Adrenal gland (tissue), 19 donors: ENCODE measurements at places on chromosomes 4 and X.

DNA sequence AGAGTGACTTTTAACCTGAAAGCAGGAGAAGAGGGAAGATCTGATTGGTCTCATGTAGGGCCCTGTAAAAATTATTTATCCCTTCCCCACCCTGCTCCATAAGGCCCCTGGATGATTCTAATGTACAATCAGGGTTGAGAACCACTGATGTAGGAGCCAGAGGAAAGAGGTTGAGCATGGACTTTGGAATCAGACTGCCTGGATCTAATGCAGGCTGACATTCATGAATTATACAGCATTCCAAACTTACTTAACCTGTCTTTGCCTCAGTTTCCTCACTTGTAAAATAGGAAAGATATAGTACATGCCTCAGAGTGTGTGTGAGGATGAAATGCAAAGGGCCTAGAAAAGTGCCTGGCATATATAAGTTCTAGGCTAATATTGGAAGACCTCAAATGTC is 47.0 kb downstream of the STX18 start:
- DNase-seq = no peak

DNA sequence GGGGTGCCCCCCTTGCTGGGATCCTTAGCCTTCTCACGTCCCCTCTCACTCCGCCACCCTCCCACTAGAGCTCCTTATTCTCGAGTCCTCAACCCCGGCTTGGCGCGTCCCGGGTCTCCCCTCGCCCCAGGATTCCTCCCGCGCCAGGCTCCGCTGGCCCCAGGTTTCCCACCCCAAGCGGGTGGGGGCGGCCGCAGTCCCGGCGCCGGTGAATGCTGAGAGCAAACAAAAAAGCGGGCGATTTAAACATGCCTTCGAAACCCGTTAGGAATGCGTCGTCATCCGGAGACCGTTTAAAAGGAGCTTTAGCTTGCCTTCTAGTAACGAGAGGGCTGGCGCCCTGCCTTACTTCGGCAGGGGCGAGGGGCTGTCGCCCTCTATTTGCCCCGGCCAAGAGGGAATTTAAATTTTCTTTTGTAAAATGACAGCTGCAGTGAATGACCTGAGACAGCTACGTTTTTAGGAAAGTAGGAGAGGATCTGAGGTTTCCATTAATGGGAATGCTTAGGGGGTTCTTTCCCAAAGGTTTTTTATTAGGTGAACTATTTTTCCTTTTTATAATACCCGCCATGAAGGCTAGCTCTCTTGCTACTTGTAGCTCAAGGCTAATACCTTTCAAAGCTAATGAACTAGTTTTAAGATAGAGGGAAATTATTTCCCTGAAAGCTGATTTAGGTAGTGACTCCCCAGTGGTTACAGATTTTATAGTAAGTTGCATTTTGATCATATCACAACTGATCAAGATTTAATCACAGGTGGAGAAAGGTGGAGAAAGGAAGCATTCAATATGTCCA is 3.1 kb downstream of the JADE1 start:
- peak; percentile 55 for DNase-seq

DNA sequence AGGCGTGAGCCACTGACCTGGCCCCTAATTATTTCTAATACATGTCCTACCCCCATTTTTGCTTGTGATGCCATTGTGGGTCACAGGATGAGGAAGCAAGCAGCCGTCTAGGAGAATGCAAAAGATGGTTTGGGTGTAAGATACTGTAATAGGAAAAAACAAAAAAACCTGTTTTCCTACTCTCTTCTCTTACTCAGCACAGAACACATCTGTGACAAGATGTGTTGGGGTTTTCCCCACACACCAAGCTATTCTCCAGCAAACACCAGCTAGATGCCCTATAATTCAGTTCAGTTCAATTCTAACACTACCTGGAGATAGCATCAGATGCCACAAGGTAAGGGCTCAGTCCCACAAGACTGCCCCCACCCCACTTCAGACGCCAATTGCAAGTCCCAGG is 15.3 kb upstream of the HPRT1 start:
- no peak for DNase-seq

- no peak for DNase-seq
Observed at GRCh38 chrX:41024755-41025154, 60.5 kb upstream of the USP9X start.

DNA sequence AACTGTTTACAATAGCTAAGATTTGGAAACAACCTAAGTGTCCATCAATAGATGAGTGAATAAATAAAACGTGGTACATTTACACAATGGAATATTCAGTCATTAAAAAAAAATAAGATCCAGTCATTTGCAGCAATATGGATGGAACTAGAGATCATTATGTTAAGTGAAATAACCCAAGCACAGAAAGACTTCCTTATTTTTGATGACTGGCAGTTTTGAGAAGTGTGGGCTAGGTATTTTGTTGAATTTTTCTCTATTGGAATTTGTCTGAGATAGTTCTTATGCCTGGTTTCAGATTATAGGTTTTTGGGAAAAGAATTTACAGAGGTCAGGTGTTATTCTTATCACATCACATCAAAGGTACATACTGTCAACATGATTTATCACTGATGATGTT is 293.8 kb upstream of the ARSJ start:
- no peak for DNase-seq

DNA sequence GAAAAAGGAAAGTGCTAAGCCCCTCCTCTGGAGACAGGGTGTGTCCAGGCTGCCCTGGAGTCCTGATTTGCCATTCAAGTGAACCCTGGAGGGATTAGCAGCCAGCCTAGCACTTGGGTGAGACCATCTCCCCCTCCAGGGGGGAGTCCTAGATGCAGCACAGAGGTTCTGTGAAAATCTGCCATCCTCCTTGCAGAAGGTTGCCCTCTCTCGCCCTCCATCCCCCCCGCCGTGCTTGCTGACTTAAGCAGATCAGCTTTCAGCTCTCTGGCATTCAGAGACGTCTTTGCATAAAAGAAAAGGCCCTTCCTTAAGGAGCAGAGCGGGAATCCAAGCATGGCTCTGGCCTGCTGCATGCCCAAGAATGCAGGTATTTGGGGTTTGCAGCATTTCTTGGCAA is 102.1 kb upstream of the SCML1 start:
- no peak for DNase-seq

DNA sequence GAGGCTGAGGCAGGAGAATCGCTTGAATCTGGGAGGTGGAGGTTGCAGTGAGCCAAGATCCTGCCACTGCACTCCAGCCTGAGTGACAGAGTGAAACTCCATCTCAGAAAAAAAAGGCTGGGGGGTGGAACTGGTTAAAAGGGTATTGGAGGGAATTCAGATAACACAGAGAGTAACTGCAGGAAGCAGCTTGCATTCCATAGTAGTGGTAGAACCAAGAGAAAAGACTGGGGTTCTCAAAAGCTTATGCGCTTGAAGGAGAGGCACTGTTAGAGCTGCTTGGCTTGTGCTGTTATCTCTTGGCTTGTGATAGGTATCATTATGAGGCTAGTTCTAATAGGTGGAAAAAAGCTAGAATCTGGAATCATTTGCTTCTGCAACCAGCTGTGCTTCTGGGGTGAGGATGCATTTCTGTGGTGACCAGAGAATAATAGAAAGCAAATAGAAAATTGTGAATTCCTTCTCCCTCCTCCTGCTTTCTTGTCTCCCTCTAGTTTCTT is 91.2 kb upstream of the ELOVL6 start:
- DNase-seq = no peak

- DNase-seq = no peak
Observed at GRCh38 chr4:80540349-80540748, 204.8 kb downstream of the CFAP299 start.

DNA sequence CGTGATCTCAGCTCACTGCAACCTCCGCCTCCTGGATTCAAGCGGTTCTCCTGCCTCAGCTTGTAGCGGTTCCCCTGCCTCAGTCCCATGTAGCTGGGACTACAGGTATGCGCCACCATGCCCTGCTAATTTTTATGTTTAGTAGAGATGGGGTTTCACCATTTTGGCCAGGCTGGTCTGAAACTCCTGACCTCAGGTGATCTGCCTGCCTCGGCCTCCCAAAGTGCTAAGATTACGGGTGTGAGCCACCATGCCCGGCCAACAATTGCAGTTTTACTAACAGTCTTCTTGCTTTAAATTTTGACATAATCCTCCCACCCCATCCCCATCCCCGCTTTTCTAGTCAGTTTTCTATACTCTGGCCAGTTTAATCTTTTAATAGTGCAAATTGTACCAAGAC is 112.0 kb downstream of the CFAP299 start:
- no peak for DNase-seq

DNA sequence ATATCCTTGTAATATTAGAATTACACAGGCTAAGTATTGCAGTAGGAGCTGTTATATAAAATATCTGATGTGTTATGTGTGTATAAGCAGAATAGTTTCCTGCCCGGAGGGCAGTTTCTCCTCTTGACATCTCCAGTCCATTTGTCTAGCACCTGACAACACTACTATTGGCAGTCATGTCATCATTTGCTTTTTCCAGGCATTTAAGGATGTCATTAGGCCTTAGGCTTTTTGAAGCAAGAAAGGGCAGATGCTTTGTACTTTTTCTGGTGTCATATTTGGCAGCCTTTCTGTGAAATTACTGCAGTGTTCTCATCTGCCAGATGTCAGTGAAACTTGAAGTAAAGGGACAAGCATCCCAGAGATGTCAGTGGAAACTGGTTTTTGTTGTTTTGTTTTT is 2017.6 kb upstream of the IGFBP7 start:
- no peak for DNase-seq

DNA sequence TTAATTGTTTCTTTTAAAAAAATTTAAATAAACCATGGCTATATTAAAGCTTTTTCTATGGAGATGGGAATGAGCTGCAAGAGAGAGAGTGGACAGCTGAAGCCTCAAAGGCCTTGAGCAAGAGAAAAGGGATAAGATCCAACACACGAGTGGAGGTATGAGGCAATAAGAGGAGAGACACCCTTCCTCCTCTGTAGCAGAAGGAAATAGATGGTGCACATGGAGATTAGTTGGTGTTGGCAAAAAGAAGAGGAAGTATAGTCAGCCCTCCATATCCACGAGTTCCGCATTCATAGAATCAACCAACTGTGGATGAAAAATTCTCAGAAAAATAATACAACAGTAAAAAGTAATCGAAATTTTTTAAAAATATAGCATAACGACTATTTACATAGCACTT is 3.2 kb downstream of the CXorf38 start:
- DNase-seq = no peak

GRCh38 chrX:81957318-81957717 is 755.4 kb downstream of the SH3BGRL start:
- DNase-seq = no peak

GRCh38 chrX:7093305-7093704 is 54.2 kb upstream of the STS start:
- DNase-seq = no peak

DNA sequence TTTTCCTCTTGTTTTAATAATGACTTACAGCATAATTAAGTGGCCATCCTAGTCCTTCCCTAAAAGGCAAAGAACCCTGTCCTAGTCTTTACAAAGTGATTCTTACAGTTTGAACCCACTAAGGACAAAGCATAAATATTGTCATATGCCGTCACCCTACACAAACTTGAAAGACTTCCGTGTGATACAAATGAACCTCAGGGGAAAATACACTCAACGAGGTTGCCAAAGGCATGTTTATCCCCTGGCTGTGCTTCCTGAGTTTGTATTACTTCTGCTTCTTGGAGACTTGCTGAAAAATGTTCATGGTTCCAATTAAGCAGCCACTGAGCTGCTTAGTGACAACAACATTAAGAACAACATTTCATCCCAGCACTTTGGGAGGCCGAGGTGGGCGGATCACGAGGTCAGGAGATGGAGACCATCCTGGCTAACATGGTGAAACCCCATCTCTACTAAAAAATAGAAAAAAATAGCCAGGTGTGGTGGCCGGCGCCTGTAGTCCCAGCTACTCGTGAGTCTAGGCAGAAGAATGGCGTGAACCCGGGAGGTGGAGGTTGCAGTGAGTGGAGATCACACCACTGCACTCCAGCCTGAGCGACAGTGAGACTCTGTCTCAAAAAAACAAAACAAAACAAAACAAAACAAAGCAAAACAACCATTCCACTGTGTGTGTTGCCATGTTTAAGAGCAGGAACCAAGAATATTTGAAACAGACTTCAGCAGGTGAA is 16.2 kb downstream of the RASSF6 start:
- DNase-seq = no peak

- no peak for DNase-seq
Observed at GRCh38 chr4:7298619-7299009, 106.3 kb downstream of the SORCS2 start.

- DNase-seq = no peak
Observed at GRCh38 chrX:109889289-109890006, 113.5 kb upstream of the TMEM164 start.

- no peak for DNase-seq
Observed at GRCh38 chrX:44596277-44596676, 53.6 kb upstream of the FUNDC1 start.

DNA sequence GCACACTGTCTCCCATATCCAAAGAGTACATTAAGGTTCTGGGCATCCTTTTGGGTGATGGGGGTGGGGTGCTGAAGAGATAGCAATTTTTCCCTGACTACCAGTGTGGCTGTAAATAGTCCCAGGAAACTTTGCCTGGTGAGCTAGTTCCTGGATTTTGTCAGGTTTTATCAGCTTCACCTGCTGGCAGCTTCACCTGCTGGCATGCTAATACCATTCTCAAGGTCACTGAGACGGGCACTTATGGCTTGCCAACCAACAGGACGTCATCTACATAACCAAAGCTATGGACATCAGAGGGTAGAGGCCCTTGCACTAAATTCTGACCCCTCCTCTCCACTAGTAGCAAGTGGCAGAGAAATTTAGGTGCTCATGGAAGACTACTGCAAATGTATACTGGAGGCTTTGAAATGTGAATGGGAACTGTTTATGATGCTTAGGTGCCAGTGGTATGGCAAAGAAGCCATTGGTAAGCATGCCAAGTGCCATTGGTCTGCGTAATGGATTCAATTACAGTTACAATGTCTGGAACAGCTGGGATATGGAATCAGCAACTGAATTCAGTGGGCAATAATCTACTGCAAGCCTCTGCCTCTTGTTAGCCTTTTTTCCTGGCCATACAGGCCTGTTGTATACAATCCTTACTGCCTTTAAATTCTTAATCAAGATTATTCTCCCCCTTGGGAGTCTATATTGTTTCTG is 71.6 kb upstream of the SH3RF1 start:
- no peak for DNase-seq

DNA sequence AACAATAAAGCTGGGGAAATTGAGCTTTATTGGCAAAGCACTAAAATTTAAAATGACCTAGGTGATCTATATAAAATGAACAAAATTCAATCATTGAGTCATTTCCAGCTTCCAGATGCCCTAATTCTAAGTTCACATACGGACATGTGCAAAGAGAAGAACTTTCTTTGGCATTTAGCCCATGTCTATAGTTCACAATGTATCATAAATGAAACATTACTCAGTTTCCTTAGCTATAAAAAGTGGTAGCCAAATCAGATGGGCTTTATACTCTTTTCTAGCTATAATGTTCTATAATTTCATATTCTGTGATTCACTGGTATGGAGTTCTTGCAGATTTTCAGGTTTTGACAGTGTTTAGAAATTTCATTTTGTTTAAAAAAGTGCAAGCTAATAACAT is 327.4 kb downstream of the KCTD8 start:
- DNase-seq = no peak

DNA sequence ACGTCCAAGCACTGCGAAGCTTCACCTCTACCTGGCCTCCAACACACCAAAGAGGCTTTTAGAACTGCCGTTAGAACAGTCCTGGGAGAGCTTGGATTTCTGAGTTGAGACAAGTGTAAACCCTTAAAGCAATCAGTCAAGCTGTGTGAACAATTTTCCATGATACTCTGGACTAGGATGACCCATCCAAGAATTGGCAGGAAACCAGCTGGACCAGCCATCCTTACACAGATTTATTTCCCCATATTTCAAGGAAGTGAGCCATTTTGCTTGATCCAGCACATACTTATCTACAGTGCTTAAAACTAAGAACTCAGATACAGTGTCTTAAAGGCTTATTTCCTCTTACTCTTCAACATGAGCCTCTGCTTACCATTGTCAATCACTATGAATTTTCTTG is 340.7 kb upstream of the HS3ST1 start:
- DNase-seq = peak; percentile 74
